ENCODE measurements at places on chromosomes 2 and 18.

DNA sequence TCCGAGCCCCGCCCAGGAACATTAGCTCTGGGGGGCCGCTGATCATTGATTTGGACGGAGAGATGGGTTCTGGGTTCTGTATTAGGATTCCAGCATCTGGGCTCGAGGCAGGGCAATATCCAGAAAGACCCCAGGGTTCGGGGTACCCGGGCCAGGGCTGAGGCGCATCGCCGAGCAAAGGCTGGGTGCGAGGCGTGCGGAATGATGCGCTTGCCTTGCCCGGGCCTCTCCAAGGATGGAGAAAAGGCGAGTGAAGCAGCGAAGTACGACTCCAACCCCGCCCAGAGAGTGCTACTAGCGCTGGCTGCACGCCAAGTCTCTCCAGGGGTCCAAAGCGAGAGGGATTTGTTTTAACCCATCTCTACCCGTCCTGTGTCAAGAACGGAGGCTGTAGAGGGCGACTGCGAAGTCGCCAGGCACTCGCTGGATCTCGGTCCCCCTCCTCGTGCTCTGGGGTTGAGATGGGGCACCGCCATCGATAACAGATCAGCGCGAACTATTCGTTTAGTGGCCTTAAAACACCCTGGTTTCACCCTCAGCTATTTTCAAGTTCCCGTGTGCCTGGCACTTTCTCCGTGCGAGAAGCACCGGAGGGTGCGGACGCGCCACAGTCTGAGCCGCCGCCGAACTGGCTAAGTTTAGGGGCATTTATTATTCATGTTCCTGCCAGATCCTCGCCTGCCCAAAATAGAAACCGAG lies 1.9 kb downstream of the ADCYAP1 start:
- no peak for DNase-seq

DNA sequence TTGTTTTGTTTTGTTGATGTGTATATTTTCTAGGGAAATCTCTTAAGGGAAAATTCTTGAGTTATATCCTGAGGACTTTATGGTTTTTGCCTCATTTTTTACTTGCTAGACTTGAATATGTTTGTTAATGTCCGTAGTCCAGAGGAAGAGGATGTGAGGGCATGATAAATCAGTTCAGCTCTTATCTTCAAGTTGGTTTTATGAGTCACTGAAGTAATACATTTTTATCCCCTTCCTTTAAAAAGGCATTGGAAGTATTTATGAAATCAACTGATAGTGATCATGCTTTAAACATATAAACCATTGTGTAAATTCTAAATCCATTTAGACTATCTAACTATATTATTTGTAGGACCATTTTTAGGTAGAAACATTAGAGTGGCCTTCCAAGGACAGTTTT lies 43.9 kb upstream of the CYBRD1 start:
- no peak for DNase-seq

- no peak for DNase-seq
Observed at GRCh38 chr2:191571163-191571769, 106.7 kb upstream of the NABP1 start.

- DNase-seq = no peak
Observed at GRCh38 chr18:9673296-9674251, 34.5 kb upstream of the RAB31 start.

- DNase-seq = no peak
Observed at GRCh38 chr2:53129851-53130250, 637.8 kb upstream of the CHAC2 start.

GRCh38 chr18:23243178-23243577 lies 107.9 kb downstream of the CABLES1 start:
- no peak for DNase-seq

DNA sequence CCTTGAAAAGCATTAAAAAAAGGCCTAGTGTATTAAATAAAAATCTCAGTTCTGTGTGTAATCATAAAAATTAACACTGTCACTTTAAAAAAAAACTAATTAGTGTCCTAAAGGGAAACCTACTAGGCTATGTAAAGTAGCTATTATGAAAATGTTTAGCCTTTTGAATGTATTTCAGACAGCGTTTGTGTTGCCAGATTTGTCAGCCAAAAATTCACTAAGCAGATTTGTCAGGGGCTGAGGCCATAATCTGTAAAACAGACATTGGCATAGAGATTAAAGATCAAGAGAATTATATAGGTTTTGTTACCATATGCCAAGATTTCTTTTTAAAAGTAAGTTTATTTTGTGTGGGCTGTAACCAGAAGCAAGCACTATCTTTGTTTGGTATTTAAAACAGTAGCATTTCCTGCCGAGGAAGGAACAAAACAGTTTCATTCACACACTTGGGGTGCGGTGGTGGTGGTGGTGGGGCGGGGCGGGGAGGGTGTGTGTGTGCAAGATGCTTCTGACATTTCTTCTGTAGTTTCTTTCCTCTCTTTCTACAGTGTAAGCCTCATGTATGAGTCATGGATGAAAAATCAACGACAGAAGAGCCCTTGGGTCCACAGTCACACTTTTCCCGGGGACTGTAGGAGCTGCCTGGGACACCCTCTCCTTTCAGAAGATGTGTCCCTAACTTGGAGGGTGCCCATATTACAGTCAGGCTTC lies 328.5 kb upstream of the FANCL start:
- DNase-seq = no peak

GRCh38 chr2:208118918-208119317 lies 5.4 kb downstream of the CRYGD start:
- no peak for DNase-seq

DNA sequence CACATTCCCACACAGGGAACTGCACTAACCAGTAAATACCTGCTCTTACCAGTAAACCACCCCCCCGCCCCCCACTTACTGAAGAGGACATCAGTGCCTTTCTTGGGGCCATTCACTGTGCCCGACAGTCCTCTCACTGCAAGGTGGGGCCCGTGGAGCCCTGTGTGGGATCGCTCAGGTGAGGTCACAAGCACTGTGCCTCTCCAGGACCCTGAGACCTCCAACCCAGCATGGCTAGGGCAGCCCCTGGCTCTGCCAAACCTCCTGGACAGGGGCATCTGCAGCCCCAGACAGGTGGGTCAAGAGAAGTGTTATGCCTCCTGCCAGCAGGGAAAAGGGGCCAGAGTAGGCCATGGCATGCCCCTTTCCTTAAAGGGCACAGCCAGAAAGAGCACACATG lies 6.7 kb upstream of the NEURL3 start:
- DNase-seq = no peak

GRCh38 chr2:137826373-137827372 lies 137.6 kb upstream of the HNMT start:
- DNase-seq = no peak

- DNase-seq = no peak
Observed at GRCh38 chr2:230582851-230583283, 129.8 kb upstream of the CAB39 start.

GRCh38 chr2:7607441-7608173 lies 690.4 kb downstream of the RNF144A start:
- no peak for DNase-seq

- no peak for DNase-seq
Observed at GRCh38 chr2:196406-196805, 67.4 kb downstream of the SH3YL1 start.

DNA sequence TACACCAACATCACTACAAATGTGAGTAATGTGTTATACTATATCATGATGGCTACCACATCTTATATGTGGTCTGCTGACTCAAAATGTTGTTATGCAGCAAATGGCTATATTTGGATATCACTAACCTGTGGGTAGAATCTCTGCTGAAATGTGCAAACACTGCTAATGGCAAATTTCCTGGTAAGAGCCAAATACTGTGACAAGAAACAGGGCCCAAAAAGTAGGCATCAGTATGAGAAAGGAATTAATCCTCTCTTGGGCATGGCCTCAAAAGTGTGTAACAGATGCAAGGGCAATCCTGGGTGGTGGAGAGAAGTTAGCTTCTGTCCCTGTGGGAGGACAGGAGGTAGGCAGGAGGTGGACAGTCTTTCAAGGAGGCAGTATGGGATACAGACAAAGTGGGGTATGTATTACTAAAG lies 13.3 kb downstream of the ATF2 start:
- no peak for DNase-seq

- no peak for DNase-seq
Observed at GRCh38 chr2:201939453-201939941, 94.2 kb upstream of the FZD7 start.

DNA sequence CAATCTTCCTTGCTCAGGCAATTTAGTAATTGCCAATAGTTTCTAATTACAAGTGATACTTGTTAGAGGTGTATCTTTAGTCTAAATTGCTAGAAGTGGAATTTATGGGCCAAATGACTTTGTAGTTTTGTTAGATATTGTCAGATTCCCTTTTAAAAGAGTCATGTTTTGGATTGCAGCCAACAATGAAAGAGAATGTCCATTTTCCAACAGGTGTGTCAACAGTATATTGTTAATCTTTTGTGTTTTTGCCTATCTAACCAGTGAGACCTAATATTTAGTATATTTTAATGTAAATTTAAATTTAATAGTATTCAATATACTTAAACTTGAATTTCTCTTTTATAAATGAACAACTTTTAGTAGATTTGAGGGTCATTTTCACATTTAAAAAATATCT lies 259.4 kb upstream of the ETAA1 start:
- no peak for DNase-seq

DNA sequence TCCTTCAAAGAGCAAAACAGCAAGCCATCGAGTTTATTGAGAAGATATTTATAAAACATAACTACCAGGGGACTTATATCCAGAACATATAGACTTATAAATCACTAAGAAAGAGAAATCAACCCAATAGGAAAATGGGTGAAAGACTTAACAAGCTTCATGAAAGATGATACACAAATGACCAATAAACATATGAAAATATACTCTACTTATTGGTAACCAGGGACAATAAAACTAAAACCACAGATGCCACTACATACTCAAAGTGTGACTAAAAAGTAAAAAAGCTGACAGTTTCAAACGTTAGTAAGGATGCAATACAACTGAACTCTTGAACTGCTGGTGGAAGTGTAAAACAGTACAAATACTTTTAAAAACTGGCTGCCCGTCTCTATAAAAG lies 154.3 kb downstream of the TMEM163 start:
- DNase-seq = no peak

DNA sequence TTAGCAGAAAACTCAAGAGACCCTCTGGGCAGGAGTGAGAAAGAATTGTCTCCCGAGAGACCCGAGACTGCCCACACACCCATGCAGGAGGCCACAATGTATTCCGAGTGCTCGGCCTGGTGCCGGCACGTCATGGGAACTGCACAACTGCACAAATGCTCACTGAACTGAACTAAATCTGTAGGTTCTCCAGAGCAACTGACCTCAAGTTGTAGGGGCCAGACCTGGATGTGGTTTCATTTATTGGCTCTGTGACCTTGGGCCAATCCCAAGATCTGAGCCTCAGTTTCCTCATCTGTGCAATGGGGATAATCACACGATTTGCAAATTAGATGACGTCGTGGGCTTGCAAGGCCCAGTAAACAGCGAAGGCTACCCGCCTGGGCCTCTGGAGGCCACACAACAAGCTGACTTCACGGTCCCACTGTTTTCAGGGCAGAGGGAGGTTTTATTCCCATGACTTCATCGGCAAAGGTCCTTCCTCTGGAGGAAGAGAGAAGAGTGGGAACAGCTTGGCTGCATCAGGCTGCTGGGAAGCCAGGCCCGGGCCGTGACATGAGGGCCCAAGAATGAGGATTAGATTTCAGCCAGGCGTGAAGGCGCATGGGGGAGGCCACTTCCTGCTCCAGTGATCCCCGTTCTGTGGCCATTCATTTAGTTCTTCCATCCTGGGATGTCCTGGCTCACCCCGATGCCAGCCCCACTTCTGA lies 3.6 kb upstream of the ERFE start:
- no peak for DNase-seq

GRCh38 chr2:1350111-1350510 lies 63.2 kb upstream of the TPO start:
- DNase-seq = no peak

DNA sequence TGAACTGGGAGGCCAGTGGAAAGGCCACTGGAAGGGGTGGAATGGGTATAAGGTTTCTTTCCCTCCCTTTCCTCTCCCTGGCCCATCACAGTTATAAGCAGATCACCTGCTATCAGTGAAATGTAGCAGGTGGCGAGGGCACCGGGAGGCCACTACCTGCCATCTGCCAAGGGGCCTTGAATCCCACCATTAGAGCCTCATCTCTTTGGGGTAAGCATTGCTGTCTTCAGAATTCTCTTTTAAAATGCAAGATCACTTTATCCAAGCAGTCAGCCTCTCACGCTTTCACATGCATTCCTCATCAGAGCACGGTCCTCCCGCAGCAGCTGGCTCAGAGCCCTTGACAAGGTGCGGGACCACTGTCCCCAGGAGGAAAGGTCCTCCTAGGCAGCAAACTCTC lies 268.5 kb downstream of the CELF4 start:
- no peak for DNase-seq

DNA sequence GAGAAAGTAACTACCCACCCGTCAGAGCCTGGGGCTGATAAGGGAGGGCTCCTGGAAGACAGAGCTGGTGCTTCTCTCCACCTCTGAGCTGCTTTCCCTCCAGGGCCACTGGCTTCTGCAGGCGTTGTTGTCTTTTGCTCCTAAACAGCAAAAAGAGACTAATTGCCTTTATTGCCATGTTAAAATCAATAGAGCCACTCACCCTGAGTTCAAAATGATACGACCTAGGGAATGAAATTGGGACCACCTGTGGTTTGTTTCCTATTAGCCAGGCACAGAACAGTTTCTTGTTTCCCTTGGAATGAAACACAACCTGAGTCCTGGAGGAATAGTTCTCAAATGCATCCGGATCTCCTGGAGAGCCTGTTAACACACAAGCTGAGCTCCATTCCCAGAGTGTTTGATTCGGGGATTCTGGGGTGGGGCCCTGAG lies 45.8 kb downstream of the TCF7L1 start:
- DNase-seq = no peak

DNA sequence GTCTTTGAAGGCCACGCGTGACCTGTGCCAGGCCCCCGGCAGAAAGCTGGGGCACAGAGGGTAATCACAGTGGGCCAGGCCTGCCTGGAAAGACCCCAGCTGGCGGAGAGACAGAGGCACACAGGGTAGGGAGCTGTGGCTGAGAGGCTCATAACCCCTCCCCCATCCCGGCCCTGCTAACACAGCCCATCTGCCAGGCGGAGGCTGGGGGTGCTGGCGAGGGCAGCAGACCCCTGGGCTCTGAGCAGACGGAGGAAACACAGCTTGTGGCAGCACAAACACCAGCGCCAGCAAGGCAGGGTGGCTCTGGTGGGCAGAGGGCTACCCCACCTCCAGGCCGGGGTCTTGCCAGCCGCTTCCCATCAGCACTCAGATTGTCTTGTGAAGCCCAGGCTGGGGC lies 19.0 kb downstream of the HS6ST1 start:
- DNase-seq = no peak

GRCh38 chr2:140589696-140590095 lies 1541.1 kb downstream of the LRP1B start:
- no peak for DNase-seq

DNA sequence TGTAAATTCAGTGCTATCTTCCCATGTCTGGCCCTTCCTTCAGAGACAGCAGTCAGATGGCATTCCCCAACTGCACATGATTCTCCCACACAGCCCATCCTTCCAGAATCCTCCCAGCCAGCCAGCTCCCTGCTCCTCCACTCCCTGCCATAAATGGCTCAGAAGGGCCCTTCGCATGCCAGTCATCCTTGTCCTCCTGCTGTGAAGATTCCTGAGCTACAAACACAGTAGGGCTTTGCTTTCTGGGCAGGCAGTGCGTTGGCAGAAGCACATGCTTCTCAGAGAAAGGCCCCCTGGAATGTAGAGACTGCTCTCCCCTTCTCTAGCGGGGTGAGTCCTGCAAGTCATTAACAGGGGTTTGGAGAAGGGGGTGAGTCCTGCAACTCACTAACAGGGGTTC lies 71.9 kb downstream of the TEX51 start:
- no peak for DNase-seq
